ENCODE measurements at places on chromosomes 2 and 18.

DNA sequence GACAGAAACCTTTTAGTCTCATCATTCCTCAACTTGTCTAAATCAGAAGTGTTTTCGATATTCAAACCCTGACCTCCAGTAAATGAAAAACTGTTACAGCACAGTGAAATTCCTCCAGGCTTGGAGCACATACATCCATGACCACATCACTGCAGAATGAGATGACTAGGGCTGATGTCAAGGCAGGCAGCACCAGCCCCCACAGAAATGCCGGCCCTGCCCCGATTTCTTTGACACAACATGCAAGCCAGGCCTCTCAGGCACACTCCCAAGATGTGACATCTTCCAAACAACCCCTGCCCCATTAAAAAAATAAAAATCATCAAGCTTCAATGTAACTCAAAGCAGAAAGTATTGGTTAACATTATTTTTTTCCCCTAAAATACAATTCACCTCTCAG, 103.3 kb downstream of the CTAGE1 start:
- no peak for DNase-seq

DNA sequence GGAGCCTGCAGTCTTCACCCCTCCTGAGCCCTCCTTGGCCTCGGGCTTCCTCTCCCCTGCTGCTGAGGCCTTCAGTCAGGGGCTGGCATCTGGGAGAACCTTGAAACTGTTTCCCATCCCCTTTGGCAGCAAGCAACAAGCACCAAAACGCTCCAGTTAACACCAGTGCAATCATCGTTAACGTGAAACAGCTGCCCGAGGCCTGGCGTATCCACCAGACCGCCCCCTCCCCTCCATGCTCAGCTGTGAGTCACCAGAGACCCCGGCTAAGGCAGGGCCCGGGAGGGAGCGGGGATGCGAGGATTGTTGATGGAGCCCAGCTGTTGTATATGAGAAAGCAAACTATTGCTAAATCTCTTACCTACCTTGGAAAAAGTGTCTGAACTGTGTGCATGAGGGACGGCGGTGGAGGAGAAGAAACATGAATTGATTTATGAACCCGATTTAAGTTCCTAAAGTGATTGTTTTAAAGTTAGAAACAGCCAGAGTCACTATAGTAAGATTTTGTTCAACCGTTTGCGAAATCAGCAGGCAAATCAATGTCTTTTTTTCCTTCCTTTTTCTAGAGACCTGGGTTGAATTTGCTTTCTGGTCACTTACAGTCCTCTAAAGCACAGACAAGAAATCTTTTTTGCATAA, 5.2 kb downstream of the ZFP36L2 start:
- DNase-seq = peak; percentile 61

- no peak for DNase-seq
Measured at GRCh38 chr2:203450561-203450960, 84.5 kb downstream of the RAPH1 start.

GRCh38 chr18:58015065-58015780, 28.8 kb upstream of the NEDD4L start:
- DNase-seq = no peak

DNA sequence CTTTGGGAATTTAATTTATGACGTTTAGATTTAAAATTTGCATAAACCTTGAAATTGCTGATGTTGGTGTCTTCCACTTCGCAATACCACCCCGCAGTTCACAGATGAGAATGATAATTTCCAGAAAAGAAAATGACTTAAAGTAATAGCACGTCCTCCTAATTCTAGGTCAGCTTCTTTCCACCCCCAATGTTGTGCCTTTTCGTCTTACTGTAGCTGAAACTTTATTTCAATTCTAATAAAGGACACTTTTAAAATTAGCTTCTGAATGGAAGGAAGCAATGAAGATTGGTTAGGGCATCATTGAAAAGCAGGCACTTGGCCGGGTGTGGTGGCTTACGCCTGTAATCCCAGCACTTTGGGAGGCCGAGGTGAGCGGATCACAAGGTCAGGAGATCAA, 107.4 kb downstream of the MYCN start:
- DNase-seq = no peak

GRCh38 chr18:52278191-52278590, 61.8 kb upstream of the DCC start:
- DNase-seq = no peak
